ENCODE measurements at places on chromosomes 16 and 17. TPM values are rescaled to one million over a fixed set of nuclear protein-coding genes. Genes with fewer than 3 reads are reported as not detected.
A peak's percentile ranks its signal among the peaks of the same experiment; 100 is the strongest.

- DNase-seq, result peak; percentile 70
These were observed 205.2 kb downstream of the RAB11FIP4 start for GRCh38 chr17:31596382-31597323.

DNA sequence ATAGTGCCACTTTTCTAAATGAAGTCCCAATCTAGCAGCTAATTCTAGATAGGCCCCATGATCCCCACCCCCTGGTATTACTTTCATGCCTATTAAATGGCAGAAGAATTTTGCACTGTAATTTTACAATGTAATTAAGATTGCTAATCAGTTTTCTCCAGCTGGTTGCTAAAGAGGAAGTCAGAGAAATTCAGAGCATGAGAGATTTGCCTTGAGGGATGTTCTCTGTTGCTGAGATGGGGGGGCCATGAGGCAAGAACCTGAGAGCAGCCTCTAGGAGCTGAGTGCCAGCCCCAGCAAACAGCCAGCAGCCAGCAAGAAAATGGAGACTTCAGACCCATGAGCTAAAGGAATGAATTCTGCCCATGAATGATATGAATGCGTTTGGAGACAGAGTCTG is 38.9 kb downstream of the SHCBP1 start:
- no peak for DNase-seq

DNA sequence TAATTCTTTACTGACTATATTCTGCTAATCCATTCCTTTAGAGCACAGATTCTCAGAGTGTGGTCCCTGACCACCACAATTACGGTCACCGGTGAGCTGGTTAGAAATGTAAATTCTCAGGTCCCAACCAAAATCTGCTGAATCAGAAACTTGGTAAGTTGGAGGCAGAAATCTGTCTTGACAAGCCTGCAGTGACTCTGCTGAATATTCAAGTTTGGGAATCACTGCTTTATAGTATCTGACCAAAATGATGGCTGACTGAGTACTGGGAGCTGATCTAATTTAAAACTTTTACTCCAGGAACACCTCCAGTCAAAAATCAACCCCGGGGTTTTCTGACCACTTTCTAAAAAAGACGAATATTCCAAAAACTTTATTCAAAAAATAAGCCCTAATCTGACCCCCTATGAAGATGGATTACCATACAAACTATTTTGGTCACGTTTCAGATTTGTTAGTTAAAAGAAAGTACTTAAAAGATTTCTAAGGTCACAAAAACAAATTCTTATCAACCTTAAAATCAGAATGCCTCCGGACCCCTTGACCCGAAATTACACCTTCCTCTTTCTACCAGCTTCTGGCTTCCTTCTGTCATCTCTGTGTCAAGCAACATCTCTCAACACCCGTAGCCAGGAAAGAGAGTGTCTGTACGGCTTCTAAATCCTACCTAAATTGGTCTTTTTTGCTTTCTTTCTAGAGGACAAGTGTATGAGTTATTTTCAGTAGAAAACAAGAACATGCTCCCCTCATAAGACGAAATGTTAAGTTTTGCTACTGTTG is 38.6 kb downstream of the CREBBP start:
- no peak for DNase-seq

RTN4RL1 gene
- total RNA-seq, result 9.3 TPM

TBC1D3H gene
- total RNA-seq, result not detected

- DNase-seq, result no peak
These were observed 29.2 kb downstream of the DDX19A start for GRCh38 chr16:70375636-70376611.

GRCh38 chr16:2842340-2843000 is 12.4 kb downstream of the ZG16B start:
- DNase-seq, result peak; percentile 48

- no peak for DNase-seq
These were observed 26.7 kb downstream of the C16orf54 start for GRCh38 chr16:29719063-29719462.

- DNase-seq, result no peak
These were observed 18.9 kb downstream of the MSI2 start for GRCh38 chr17:57275071-57275764.

ODAD4 gene
- total RNA-seq, result 1.6 TPM

FOXO3B gene
- total RNA-seq, result 7.9 TPM

- DNase-seq, result no peak
These were observed 831 bp upstream of the RCVRN start for GRCh38 chr17:9905902-9906301.

CNGB1 gene
- total RNA-seq, result 0.29 TPM

CDK5R1 gene
- total RNA-seq, result 2.0 TPM

GRCh38 chr16:88504489-88505404 is 51.7 kb downstream of the ZFPM1 start:
- DNase-seq, result peak; percentile 87

DNA sequence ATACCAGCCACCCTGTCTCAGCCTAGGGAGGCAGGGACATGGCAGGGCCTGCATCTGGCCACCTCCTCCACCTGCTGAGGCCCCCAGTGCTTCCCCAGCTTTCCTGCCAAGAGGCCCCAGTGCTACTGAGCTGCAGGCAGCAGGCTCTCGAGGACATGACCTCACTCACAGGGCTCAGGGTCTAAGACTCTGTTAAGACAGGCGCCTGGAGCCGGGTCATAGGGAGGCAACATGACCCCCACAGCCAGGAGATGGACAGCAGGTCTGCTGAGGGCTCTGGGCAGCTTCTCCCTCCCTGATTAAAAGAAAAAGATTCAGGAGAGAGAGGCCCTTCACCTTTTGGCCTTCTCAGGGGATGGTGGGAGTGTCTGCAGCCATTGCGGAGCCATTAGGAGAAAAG is 23.2 kb upstream of the FASN start:
- DNase-seq, result no peak

- no peak for DNase-seq
These were observed 3.3 kb upstream of the USP31 start for GRCh38 chr16:23152386-23153178.

DNA sequence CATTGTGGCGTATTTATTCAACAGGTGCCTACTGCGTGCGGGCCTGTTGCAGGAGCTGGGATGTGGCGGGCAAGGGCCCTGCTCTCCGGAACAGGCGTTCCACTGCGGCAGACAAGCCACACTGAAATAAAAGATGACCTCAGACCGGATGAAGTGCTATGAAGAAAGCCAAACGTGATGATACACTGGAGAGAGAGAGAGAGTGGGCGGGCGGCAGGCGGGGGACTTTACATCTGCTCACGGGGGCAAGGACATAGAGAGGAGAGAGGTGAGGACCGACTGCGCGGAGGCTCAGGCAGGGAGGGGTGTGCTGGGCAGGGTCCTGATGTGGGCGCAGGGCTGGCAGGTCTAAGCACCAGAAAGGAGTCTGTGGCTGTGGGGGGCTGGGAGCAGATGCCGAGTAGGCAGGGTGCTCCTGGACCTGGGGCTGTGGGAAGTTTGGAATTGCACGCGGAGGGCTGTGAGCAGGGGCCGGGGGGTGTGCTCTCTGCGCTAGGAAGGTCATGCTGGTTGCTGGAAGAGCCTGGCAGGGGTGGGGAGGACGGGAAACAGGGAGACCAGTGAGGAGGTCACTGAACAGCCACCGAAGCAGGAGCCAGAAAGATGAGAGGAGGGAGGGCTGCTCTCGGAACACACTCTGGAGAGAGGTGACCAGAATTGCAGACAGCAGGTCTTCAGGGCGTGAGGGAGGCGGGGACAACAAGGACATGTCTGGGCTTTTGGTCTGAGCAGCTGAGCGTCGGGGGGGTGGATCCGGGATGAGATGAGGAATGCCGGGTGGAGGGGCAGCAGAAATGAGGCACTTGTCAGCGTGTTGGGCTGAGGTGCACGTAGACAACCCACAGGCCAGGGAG is 9.9 kb downstream of the MXRA7 start:
- DNase-seq, result no peak

DNA sequence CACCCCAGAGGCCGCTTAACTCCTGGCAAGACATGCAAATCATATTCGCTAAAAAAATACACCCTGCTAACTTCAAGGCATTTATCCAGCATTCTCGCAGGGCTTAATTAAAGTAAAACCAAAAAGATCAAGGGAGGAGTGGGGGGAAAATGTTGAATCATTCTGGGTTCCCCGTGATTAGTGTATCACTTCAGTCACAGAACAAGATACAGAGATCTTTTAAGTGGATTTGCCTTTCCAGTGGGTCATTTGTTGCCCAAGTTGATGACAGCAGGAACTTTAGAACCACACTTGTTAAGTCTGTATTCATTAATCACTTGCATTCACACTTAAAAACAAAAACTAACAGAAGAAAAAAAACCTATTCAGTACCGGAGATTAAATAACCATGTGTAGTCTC is 17.3 kb downstream of the CRYBA1 start:
- DNase-seq, result no peak

UTS2R gene
- not detected for total RNA-seq

CTCF gene
- 39.8 TPM for total RNA-seq

DNA sequence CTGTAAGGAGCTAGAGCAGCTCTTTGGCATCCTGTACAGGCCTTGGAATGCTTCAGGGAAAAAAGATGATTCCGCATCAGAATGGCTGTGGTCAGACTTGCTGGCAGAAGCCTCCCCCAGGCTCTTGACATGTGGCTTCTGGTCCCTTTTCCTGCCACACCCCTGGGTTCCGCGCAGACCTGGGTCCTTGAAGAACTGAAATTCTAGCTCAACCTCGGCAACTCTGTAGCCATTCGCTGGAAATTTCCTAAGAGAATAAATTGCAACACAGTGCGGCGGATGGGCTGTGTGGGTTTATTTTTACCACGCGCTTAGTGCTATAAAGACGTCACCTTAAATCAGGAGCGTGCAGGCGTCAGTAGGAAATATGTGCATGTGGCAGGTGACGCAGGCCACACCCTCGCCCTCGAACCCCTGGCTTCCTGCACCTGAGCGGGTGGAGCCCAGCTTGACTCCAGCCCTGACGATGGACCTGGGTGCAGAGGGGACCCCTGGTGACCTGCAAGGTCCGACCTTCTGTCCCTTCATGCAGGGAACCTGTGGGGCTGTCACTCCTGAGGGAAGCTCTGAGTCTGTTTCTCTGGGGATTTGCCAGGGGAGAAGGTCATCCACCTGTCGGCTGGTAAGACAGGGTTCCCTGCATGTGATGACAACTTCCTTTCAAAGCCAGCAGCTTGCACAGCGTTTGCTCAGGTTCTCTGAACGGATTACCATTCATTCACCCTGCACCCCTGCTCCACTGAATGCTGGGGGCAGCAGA is 46.3 kb downstream of the METRNL start:
- no peak for DNase-seq

DNA sequence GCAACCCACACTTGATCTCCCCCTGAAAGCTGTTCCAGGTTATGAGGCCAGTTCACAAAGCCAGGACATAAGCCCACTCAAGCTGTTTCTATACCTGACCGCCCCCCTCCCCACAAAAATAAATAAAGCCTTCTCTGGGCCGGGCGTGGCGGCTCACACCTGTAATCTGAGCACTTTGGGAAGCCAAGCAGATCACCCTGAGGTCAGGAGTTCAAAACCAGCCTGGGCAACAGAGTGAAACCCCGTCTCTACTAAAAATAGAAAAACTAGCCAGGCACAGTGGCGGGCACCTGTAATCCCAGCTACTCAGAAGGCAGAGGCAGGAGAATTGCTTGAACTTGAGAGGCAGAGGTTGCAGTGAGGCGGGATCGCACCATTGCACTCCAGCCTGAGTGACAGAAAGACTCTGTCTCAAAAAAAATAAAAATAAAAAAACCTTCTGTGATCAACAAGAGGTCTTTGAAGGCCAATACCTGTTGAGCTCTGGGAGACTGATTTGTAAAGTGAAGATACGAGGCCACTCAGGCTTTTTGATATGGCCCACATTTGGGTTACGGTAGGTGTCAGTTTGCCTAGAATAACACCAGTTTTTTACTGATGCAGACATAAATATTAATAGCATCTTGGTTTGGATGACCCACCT is 2.2 kb downstream of the KDM8 start:
- DNase-seq, result no peak

MYO1C gene
- total RNA-seq, result 285 TPM

DNA sequence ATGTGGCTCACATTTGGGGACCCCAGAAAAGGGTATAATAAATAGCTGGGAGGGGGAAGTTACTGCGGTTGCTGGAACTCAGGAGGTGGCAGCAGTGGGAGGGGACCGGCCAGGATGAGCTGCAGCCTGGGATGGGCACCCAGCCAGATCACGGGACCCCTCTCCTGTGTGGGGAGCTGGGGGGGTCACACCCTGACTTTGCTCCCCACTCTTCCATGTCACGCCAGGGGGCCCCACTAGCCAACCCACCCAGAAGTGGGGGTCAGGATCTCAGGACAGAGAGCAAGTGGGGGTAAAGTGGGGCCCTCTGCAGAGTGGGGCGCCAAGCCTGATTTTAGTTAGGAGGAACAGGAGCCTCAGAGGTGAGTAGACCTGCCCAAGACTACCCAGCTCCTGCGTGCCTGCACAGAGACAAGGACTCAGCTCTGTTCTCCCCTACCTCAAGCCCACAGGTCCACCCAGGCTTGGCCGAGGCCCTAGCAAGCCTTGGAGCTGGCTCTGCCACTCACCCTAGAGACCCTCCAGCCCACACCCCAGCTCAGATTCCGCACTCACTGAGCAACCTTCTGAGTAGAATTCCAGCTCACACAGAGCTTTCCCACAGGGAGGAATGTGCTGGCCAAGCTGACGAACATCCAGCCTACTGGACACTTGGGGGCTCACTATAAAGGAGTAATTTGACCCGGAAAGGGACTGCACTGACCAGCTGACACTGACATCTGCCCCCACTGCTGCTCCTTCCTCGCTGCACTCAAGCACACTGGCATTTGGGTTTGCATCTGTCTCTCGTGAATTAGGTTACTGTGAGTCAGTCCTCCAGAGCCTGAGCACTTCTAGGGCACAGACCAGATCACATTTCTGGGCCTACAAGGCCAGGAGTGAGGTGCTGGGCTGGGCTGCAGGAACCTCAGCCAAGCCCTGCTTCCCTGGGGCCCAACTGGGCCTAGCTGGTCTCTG is 310.1 kb downstream of the C16orf95 start:
- no peak for DNase-seq

ACSM2B gene
- 0.17 TPM for total RNA-seq

CDR2L gene
- total RNA-seq, result 83.8 TPM

- DNase-seq, result peak; percentile 12
These were observed 610.2 kb downstream of the MAF start for GRCh38 chr16:78990309-78990701.

- DNase-seq, result no peak
These were observed 115.9 kb downstream of the PITPNC1 start for GRCh38 chr17:67492824-67493517.

DNA sequence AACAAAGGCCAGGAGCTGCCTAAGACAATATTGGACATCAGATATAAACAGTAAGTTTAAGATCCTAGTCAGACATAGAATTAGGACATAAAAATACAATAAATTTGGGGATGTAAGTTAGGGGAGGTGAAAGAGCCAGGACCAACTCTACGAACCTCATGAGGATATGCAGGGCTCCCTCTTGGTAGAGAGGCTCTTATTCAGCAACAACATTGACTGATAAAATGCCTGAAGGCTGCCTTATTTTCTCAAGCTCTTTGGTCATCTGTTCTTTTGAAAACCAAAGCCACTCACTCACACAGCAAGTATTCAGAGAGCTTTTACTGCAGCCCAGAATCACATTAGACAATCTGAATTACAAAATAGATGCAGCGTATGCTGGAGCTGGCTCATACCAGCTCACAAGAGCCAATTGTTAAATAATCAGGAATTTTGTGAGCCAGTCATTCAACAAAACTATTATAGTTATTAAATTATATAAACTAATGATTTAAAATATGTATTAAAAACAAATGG is 108.6 kb upstream of the CLEC3A start:
- no peak for DNase-seq

- DNase-seq, result no peak
These were observed 80.1 kb upstream of the GNG13 start for GRCh38 chr16:880471-881171.

- peak; percentile 15 for DNase-seq
These were observed 10.9 kb downstream of the ZNF18 start for GRCh38 chr17:11986179-11986941.
